ENCODE measurements at places on chromosomes 3 and 15.

DNA sequence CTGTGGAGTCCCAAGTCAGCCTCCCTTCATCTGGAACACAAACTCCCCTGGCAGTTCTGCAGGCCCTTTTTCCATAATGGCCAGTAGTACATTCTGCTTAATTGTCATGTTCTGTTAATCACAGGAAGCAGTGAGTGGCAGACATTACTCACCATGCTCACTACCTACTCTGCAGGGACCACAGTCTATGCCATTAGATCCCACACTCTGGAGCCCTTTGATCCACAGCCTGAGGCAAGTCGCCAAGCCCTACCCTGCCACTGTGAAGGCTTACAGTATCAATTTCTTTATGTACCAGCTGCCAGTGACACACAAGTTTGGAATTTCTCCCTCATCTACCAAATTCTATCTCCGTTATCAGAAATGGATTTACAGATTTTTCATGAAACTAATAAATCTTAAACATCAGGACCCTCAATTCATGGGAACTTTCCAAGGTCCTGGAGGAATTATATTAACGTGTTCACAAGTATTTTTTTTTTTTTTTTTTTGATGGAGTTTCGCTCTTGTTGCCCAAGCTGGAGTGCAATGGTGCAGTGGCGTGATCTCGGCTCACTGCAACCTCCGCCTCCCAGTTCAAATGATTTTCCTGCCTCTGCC, 20.6 kb upstream of the WWTR1 start:
- DNase-seq = no peak

DNA sequence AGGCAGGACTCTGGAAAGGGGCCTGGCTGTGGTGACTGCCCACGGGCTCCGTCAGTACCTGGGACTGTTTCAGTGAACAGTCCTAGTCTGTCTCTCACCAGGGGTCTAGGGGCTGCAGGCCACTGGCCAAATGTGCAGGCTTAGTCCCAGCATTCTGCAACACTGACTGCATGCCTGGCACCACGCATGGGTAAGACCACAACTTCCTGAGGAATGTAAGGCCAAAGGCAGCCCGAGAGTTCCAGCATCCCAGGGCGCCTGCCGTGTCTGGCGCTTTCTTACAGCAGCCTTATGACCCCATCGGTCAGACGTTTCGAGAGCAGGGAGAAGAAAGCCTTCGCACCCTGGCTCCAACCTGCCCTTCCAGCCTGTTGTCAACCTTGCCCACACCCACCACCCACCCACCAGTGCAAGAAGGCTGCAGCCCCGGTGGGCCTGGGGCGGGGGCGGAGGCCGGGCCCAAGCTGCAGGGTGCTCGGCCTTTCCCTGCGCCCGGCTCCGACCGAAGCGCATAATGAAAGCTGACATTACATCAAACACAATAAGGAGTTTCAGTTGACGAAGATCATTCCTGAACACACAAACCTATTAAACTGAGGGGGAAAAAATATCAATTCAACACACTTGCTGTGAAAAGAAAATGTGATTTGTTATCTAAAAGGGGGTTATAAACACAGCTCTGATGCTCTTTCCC, 29.5 kb upstream of the TMEM115 start:
- DNase-seq = no peak

- no peak for DNase-seq
Measured at GRCh38 chr3:19573644-19574043, 360.4 kb downstream of the EFHB start.

- DNase-seq = no peak
Measured at GRCh38 chr15:70032509-70032908, 65.2 kb downstream of the TLE3 start.

GRCh38 chr3:36796881-36797280, 32.5 kb upstream of the DCLK3 start:
- no peak for DNase-seq

Data from activated CD4-positive, CD25-positive, alpha-beta regulatory T cell (primary cell).